ENCODE measurements at places on chromosomes 3 and 15.

GRCh38 chr3:67781218-67781617, 126.8 kb upstream of the SUCLG2 start:
- DNase-seq: no peak

- DNase-seq: no peak
Observed at GRCh38 chr15:34855413-34855812, 60.1 kb upstream of the ACTC1 start.

GRCh38 chr3:134486577-134487041, 752 bp downstream of the CEP63 start:
- no peak for DNase-seq

DNA sequence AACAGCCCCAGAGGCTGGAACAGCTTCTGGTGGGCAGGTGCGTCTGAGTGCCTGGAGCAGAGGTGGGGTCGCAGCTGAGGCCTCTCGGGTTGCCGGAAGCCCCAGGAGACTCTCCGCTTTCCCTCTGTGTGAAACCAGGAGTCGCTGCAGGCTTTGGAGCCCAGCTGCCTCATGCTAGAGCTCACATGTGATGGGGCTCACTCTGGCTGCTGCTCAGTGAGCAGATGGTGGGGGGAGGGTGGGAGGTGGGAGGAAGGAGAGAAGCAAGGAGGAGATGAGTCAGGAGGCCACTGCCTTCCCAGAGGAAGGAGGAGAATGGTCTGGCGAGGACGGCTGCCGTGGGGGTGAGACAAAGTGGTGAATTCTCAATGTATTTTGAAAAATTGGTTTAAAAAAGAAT, 290.1 kb upstream of the CHRNA7 start:
- DNase-seq: no peak

GRCh38 chr15:67190813-67191212, 63.6 kb downstream of the AAGAB start:
- no peak for DNase-seq

GRCh38 chr15:99154271-99154670, 49.4 kb downstream of the SYNM start:
- no peak for DNase-seq
